ENCODE measurements at places on chromosomes 5 and 9.

DNA sequence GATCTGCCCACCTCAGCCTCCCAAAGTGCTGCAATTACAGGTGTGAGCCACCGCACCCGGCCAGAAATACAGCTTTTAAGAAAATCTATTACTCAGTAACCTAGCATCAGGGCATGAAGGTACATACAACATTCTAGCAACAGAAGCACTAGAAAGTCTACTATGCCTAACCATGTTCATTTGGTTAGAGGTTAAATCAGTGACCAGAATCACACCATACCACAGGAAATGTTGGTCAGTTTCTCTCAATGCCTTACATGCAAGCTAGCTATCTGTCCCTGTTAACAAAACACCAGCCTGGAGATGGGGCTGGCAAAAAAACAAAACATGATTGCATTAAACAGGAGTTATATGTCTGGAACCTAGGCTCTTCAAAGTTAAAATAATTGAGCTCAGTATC, 104.1 kb downstream of the STRBP start:
- H3K4me3 ChIP-seq, result no peak overlapping the region
- H3K27ac ChIP-seq, result no peak overlapping the region
- no peaks in the 10 kb centered on the region for H3K36me3 ChIP-seq
- DNase-seq, result no peak
- H3K4me1 ChIP-seq, result peaks cover 27% of the 10 kb centered on the region
- no peaks in the 10 kb centered on the region for H3K27me3 ChIP-seq

- H3K27ac ChIP-seq, result peak overlapping the region; percentile 42
- peaks cover 41% of the 10 kb centered on the region for H3K4me1 ChIP-seq
Measured at GRCh38 chr5:67092535-67092934, 104.1 kb downstream of the CD180 start.

DNA sequence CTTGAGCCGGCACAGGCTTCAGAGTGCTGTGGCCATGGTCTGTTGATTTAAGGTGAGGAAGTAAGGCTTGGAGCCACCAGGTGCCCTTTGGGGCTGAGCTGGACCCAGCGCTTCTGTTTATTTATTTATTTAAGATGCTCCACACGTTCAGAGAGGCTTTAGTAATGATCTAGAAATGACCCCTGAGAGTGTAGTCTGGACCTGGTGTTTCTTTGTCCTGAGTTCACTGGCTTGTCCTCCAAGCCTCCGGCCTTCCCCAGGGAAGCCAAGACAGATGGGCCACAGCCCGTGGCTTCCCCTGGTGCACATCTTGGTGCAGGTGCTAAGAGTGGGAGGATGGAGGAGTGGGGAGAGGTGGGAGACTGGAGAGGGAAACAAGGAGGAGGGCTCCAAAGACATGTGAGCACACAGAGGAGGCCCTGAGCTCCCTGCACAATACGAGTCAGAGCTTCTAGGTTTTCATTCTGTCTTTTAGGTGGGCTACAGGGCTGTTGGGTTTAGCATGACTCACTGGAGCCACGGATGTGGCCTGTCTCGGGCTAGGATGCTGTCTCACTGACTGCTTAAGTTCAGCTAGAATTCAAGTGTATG, 56.9 kb downstream of the AHRR start:
- DNase-seq, result no peak
- H3K36me3 ChIP-seq, result no peaks in the 10 kb centered on the region
- peaks cover 13% of the 10 kb centered on the region for H3K27me3 ChIP-seq

DNA sequence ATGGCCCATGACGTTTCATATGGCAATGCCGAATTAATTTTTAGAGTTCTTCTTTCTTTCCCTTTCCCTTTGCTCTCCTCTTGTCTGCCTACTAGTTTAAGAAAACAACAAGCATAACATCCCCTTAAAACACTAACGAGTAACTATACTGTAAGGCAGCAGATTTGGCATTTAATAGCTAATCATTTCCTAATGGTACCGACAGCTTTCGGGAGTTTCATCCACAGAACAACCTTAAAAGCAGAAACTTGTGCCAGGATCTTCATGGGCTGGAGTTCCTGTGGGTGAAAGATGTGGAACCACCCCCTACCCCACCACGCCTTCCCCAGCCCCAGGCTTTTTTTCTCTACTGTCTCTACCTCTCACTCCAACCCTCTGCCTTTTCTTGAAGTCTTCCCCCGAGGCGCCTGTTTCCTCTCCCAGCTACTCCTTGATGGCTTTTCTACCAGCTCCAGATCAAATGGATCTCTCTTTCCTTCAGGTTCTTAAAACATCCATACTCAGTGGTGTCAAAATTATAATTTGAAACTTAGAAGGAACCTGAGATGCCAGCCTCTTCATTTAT, 319.5 kb downstream of the PIK3R1 start:
- H3K27me3 ChIP-seq, result no peaks in the 10 kb centered on the region
- H3K27ac ChIP-seq, result peak overlapping the region; percentile 50
- no peaks in the 10 kb centered on the region for H3K36me3 ChIP-seq
- no peak overlapping the region for H3K4me3 ChIP-seq
- DNase-seq, result no peak
- peaks cover 43% of the 10 kb centered on the region for H3K4me1 ChIP-seq

DNA sequence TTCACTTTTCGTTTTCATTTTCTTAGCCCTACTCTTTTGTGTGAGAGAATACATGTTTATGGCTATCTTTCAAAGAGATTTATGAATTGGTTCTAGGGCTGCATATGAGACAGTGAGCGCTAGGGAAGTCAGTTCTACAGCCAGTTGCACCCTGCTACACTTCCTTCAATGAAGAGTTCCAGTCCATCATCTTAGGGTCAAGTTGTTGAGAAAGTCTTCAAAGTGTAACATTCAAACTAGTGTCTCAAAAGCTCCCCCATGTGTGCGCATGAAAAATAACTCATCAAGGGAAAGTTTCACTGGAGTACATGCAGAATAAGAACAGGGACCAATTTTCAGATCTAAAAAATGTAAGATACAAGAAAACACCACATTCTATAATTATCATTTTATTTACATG, 317.2 kb downstream of the DEPDC1B start:
- no peak overlapping the region for H3K27ac ChIP-seq
- H3K4me1 ChIP-seq, result peaks cover 26% of the 10 kb centered on the region
- no peaks in the 10 kb centered on the region for H3K27me3 ChIP-seq
- DNase-seq, result no peak

- H3K27ac ChIP-seq, result no peak overlapping the region
- no peak for DNase-seq
- no peaks in the 10 kb centered on the region for H3K4me1 ChIP-seq
- H3K4me3 ChIP-seq, result no peak overlapping the region
Measured at GRCh38 chr5:137672001-137672400, 63.9 kb downstream of the KLHL3 start.
